Kidney (tissue), 22 donors: ENCODE measurements at places on chromosomes 7 and 10. TPM values are rescaled to one million over a fixed set of nuclear protein-coding genes. Genes with fewer than 3 reads are reported as not detected.

DNA sequence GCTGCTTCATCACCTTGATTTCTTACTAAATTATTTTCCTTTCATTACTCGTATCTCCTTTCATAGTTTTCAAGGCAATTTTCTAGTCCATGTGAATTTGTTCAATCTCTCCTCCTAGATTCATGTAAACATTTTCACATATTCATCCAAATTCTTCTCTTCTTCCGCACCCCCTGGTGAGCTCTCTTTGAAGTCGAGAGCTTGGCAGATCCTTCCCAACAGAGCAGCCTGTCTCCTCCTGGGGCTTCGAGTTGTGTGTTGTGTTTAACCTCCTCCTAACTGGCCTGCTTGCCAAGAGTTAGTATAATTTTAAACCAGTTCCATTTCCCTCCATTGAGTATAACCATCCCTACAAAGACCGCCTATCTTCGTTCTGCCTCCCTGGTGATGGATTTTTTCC is 272.4 kb upstream of the CELF2 start:
- H3K27me3 ChIP-seq = no peaks in the 10 kb centered on the region
- no peak overlapping the region for H3K27ac ChIP-seq
- no peaks in the 10 kb centered on the region for H3K4me1 ChIP-seq
- H3K36me3 ChIP-seq = no peaks in the 10 kb centered on the region
- DNase-seq = no peak

GRCh38 chr7:26959290-26959689 is 94.9 kb upstream of the SKAP2 start:
- H3K27ac ChIP-seq = no peak overlapping the region
- H3K4me1 ChIP-seq = no peaks in the 10 kb centered on the region
- DNase-seq = no peak
- H3K27me3 ChIP-seq = no peaks in the 10 kb centered on the region
- no peak overlapping the region for H3K4me3 ChIP-seq

DNA sequence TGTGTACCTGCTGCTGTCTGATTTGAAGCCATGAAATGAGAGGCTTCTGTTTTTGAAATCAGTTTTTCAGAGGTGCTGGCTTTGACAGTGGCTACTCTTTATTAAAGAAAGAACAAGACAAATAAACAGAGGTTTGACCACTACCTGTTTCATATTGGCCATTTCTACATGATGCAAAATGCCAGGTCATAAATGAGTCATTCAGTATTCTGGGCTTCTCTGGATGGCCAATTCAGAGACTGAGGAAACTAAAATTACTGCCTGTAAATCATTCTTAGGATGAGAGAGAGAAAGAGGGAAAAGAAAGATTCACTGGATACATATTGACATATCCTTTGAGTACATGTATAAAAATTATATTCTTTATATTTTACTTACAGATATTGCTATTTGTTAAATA is 303.3 kb upstream of the ETV1 start:
- no peaks in the 10 kb centered on the region for H3K36me3 ChIP-seq

DNA sequence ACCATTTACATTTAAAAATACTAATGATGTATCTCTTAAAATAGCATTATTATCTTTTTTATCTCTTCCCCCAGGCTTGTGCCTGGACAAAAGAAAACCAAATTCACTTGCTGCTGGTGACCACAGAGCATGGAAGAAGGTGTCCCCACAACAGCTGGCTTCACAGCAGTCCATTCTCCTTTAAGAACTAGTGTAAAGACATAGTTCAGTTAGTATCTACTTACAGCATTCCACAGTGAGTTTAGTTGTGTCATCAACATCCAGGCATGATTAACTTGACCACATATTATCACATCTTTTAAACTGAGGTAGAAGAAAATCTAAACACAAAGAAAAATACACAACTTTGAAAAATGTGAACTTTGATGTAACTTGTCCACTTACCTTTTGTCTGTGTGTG is 55.0 kb downstream of the LRRC17 start:
- H3K4me3 ChIP-seq = no peak overlapping the region
- H3K27me3 ChIP-seq = no peaks in the 10 kb centered on the region
- no peaks in the 10 kb centered on the region for H3K4me1 ChIP-seq
- H3K36me3 ChIP-seq = no peaks in the 10 kb centered on the region
- DNase-seq = no peak

ANK3 gene
- total RNA-seq = 214 TPM

DNA sequence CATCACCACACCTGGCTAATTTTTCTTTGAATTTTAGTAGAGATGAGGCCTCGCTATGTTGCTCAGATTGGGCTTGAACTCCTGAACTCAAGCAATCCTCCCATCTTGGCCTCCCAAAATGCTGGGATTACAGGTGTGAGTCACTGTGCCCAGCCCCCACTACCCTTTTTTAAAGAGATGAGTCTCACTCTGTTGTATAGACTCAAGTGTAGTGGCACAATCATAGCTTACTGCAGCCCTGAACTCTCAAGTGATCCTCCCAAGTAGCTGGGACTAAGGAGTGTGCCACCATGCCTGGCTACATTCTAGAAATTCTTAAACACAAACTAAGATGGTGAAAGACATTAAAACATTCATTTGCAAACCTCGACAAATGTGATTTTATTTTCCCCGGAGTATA is 12.6 kb downstream of the SYPL1 start:
- H3K27ac ChIP-seq = no peak overlapping the region
- no peak overlapping the region for H3K4me3 ChIP-seq
- no peak for DNase-seq
- peaks cover 4% of the 10 kb centered on the region for H3K4me1 ChIP-seq
- H3K36me3 ChIP-seq = peaks cover 8% of the 10 kb centered on the region

DNA sequence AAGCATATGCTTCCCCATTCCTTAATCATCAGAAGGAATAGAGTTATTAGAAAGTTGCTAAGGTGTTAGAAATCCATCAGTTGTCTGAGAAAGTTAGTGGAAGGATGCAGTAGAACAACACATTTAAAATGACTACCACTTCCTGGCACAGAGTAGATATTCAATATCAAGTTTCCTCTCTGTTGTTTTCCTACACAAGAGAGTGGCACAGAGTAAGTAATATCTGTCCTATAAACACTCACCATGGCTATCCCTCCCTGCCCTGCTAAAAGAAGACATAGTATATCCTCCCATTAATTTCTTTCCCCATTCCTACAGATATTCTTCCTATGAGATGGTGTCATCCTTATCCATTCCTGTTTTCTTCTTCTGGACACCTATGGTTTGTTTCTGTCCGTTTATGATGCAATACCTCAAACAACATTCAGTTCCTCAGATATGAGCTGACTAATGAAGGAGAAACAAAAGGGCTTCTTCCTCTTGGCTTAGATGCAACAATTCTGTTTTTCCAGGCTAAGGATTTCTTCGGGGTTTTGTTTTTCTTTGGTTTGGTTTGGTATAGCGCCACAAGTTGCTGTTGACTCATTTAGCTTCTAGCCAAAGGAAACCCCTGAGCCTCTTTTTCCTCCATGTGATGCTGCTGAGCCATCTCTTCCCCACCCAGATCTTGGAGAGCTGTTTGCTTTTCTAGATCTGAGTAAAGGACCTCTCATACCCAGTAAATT is 32.9 kb upstream of the BPGM start:
- DNase-seq = no peak
- H3K4me1 ChIP-seq = no peaks in the 10 kb centered on the region
- H3K4me3 ChIP-seq = no peak overlapping the region
- H3K27ac ChIP-seq = no peak overlapping the region

DNA sequence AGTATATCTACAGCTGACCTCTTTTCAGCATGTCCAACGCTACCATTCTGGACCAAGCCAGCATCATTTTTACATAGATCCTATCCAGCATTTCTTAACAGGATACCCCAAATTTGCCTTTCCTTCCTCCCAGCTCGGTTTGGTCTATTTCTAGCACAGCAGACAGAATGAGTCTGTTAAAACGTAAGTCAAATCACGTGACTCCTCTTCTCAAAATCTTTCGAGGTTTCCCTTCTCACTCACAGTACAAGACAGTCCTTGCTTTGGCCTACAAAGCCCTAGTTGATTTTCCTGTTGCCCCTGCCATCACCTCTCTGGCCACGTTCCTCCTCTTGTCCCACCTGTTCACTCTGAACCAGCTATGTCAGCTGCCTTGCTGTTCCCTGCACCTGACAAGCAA is 711.7 kb downstream of the SORCS3 start:
- H3K4me1 ChIP-seq = no peaks in the 10 kb centered on the region
- H3K4me3 ChIP-seq = no peak overlapping the region
- no peaks in the 10 kb centered on the region for H3K27me3 ChIP-seq
- H3K36me3 ChIP-seq = no peaks in the 10 kb centered on the region
- H3K27ac ChIP-seq = no peak overlapping the region

DNA sequence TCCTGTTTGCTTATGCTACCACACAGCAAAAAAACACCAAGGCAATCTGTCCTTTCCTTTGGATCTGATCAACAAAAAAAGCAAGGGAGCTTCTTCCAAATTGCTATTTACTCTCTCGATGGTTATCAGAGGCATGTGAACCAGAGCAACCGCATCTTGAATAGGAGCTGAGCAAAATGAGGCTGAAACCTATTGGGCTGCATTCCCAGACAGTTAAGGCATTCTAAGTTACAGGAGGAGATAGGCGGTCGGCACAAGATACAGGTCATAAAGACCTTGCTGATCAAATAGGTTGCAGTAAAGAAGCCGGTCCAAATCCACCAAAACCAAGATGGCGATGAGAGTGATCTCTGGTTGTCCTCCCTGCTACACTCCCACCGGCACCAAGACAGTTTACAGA is 76.8 kb upstream of the FRMD4A start:
- H3K4me3 ChIP-seq = no peak overlapping the region
- no peak overlapping the region for H3K27ac ChIP-seq
- DNase-seq = no peak
- H3K4me1 ChIP-seq = no peaks in the 10 kb centered on the region
- H3K27me3 ChIP-seq = no peaks in the 10 kb centered on the region

TFEC gene
- total RNA-seq = 14.4 TPM

ERCC6 gene
- 33.2 TPM for total RNA-seq

FBXL15 gene
- 17.9 TPM for total RNA-seq
